ENCODE measurements at places on chromosomes 16 and 17.

DNA sequence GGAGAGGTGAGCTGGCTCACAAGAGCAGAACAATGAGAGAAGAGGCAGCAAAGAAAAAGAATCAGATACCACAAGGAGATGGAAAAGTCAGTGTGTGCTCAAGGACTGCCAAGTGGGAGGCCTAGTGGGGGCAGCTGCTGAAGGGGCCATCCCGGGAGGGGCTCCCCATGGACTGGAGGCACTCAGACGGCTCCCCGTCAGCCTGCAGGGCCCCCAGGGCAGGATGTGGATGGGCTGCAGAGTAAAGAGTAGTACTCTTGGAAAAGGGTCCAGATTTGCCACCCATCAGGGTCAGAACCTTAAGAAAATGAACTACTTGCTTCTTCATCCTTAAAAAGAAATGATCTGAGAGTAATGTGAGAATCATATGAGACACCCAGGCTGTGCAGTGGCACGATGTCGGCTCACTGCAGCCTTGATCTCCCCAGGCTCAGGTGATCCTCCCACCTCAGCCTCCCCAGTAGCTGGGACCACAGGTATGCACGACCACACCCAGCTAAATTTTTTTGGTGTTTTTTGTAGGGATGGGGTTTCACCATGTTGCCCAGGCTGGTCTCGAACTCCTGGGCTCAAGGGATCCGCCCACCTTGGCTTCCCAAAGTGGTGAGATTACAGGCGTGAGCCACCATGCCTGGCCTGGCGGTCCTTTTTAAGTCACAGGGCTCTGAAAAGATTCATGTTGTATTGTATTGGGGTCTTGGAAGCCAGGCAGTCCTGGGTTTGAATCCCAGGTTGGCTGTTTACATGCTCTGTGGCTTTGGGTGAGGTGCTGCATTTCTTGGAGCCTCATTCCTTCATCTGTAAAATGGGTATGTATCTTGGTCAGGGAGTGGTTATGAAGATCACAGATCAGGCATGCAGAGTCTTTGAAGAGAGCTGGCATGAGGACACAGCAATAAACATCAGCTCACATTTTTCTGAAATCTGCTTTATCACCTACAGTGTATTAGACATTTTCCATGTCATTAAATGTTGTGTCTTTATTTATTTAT, 15.1 kb downstream of the ACSF2 start:
- no peak for DNase-seq

GRCh38 chr16:79132701-79133100, 467.8 kb downstream of the MAF start:
- DNase-seq: no peak

DNA sequence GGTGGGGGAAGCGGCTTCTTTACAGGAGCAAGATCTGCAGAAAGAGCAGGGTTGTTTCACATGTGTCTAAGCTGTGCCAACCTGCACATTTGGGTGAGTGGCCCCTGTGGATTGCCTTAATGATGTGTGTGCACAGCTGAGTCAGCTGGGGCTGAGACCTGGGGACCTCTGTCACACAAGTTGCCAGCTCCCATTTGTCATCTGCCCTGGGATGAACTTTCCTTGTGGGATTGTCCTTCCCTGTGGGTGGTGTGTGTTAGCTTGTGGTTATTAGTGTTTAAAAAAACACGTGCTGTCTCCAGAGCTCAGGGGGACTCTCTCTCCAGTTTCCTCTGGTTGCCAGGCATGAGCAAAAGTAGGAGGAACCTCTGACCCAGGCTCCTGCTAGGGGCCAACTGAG, 400.5 kb upstream of the CCL2 start:
- DNase-seq: no peak

GRCh38 chr17:72151565-72152386, 31.0 kb downstream of the SOX9 start:
- no peak for DNase-seq

DNA sequence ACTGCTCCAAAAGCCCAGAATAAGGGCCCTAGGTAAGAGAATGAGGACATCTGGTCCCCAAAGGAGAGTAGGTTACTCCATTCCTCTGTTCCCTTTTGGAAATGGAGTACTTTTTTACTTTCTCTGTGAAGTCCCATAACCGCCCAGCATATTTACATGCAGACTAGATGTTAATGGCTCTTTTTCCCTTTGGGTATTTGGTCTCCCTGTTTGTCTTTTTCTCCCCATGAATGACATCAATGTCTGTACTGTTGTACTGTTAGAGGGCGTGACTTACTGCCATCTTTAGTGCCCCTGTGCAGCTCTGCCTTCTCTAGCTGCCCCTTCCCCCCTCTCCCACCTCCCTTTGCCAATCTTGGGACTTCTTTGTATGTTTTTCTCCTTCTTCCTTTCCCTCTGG, 19.0 kb downstream of the GPR179 start:
- no peak for DNase-seq

GRCh38 chr17:12463102-12463501, 202.6 kb upstream of the MYOCD start:
- DNase-seq: peak; percentile 83

- DNase-seq: no peak
Measured at GRCh38 chr17:3915995-3916696, at the start of gene P2RX1. TSS of gene P2RX1 (minus strand) at chr17:3916465. CDS start at chr17:3916225, 240 bp downstream.

GRCh38 chr17:41018541-41018940, 8.5 kb downstream of the KRTAP1-5 start:
- no peak for DNase-seq

DNA sequence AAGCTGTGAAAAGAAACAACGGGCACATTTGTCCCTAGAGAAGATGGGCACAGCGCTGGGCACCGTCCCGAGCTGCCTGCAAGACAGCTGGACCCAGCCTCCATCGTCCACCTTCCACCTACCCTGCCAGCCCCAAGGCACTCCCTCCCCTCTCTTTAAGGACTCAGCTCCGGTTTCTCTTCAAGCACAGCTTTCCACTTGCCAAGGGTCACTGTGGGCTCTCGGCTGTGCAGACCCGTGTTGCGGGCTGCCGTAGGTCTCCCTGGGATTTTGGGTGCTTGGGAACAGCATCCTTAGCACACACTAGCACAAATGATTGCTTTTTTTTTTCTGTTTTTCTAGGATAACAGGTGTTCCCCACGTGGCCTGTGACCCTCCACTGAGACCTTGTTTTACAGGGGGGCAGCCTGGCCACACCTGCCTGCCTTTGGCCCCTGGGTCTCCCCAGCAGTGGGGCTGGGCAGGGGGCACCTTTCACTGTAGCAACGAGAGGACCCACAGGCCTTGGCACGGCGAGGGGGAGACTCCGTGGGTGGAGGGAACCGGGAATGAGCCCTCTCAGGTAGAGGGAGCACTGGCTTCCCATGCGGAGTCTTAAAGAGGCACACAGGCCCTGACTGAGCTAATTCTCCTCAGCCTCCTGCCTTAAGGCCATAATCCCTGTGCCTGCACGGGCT, 1.4 kb downstream of the CHMP6 start:
- DNase-seq: no peak

DNA sequence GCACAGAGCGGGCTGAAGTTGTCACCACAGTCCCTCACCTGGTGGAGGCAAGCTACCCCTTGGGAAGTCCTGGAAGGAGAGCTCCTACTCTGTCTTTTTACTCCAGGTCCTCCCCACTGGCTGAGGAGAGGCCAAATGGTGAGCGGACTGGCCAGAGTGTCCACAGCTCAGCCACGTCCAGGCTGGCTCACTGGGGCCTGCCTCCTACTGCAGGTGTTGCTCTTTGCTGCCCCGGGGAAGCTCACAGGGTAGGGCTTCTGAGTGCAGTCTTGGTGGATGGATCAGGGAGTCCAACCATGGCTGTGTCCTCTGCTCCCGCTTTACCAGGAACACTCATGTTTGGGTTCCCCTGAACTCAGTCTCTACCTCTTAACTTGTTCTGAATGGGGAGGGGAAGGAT, 2.7 kb downstream of the B9D1 start:
- no peak for DNase-seq

DNA sequence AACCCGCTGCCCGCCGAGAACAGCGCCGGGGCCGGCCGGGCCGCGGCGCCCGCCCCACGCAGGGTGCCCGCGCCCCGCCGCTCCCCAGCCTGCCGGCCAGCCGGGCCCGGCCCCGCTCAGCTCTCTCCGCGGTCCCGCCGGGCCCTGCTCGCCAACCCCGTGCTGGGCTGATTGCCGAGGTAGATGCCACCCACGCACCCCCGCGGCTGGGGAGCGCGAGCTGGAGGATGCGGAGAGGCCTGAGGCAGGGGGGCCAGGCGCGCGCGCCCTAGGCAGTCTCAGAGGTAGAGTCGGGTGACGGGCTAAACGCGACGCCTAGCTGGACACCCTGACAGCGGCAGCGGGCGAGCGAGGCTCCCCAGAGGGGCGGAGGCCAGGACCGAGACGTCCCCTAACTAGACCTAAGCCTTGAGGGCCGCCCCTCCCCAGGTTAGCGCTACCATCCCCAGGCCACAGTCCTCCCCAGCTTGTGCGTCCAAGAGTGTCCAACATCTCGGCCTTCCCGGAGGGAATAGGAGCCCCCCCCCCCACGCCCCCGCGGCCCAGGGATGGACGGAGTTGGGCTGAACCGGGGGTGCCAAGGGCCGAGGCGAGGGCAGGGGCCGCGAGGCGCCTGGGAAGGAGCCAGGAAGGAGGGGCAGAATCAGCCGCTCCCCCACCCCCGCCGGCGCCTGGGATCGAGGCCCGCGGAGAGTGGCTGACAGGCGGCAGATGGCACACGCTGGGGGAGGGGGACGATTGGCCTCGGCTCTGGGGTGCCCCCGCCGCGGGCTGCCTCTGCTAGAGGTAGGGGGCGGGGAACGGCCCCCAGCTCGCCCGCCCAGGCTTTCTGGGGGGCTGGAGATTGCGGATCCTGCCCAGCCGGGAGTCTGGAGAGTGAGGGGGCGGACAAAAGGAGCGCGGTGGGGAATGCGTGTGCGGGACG, 2.5 kb upstream of the ZNF423 start:
- peak; percentile 87 for DNase-seq

DNA sequence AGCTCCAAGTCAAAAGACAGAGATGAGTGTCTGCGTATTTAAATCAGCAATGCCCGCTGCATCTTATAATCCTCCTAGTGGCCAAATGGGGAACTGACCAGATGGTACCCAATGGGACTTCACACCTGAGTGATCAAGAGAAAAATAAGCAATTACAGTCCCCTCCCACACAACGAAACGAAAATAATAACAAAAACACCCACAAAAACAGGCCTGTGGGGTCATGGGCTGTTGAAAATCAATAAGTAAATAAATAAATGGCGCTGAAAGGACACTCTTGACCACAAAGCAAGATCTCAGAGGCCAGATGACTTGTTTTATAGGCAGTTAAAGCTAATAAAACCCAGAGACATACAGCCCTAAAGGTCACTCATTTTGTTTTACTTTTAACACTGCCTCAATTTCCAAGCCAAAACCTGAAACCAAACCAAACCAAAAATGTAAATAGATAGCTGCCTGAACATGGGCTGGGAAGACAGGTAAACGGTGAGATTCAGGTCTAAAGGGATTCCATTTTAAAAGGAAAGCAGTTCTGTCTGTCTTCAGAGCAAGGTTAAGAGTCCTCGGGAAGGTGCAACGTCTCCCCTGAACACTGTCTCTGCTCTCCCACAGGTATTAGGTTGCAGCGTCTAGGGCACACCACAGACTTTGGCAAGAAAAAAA, 1.3 kb downstream of the ZNF821 start:
- DNase-seq: no peak

GRCh38 chr16:76524356-76524755, 247.2 kb downstream of the CNTNAP4 start:
- no peak for DNase-seq

- DNase-seq: no peak
Measured at GRCh38 chr16:82518811-82519210, 108.0 kb upstream of the CDH13 start.

- no peak for DNase-seq
Measured at GRCh38 chr17:33210285-33210684, 82.8 kb downstream of the ASIC2 start.
